ENCODE measurements at places on chromosomes 7 and 10.

- DNase-seq = no peak
Observed at GRCh38 chr10:44863344-44864047, 47.6 kb upstream of the TMEM72 start.

DNA sequence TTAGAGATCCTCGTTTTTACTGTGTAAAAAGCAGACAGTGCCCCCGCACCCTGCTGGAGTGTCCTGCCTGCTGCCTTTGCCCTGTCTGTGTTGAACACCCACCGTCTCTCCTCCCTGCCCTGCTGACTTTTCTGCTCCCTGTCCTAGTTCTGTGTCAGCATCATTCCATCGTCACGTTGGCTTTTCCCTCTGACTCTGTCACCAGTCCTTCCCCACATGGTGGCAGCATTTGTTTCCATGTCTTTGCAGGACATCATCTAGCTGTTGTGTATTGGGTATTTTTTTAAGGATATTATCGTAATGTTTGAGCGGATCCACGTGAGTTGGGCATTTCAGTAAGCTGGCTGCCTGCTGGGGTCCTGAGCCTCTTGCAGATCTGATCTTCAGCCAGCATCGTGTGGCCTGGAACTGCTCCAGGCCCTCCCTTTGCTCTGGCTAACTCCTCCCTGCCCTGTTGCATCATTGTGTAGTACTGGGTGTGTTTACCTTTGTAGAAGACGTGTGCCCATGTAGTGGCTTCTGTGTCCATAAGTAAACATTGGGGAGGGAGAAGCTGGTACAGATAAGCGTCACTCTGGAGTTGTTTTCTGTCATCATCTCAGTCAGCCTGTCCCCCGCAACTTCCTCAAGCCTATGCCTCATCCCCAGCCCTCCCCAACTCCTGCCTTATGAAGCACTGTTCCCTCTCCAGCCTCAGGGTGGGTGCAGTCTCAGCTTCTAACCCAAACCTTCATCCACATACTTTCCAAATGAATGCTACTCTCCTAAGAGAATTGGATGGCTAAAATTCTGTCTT lies 44.3 kb downstream of the TRRAP start:
- DNase-seq = no peak

GRCh38 chr10:35661236-35661635 lies 19.1 kb upstream of the FZD8 start:
- DNase-seq = no peak

- DNase-seq = no peak
Observed at GRCh38 chr10:11140963-11141362, 123.3 kb downstream of the CELF2 start.

- no peak for DNase-seq
Observed at GRCh38 chr10:28561531-28561930, 28.6 kb downstream of the WAC start.

All from DMS79 (cell line).